MCF 10A (cell line): ENCODE measurements at places on chromosomes 2 and 18.

GRCh38 chr18:76859474-76860339 is 37.4 kb downstream of the ZNF236 start:
- DNase-seq: no peak
- H3K27ac ChIP-seq: peak overlapping the region; percentile 67
- H3K4me3 ChIP-seq: no peak overlapping the region
- peaks cover 68% of the 10 kb centered on the region for H3K36me3 ChIP-seq
- H3K4me1 ChIP-seq: no peaks in the 10 kb centered on the region

- H3K27ac ChIP-seq: no peak overlapping the region
- H3K4me1 ChIP-seq: no peaks in the 10 kb centered on the region
- no peak overlapping the region for H3K4me3 ChIP-seq
- peaks cover 12% of the 10 kb centered on the region for H3K27me3 ChIP-seq
- DNase-seq: no peak
Measured at GRCh38 chr18:25334588-25334987, 17.4 kb downstream of the ZNF521 start.

GRCh38 chr2:150742094-150742493 is 254.6 kb upstream of the RND3 start:
- no peak for DNase-seq
- H3K27me3 ChIP-seq: no peaks in the 10 kb centered on the region
- no peak overlapping the region for H3K4me3 ChIP-seq
- H3K27ac ChIP-seq: no peak overlapping the region
- no peaks in the 10 kb centered on the region for H3K4me1 ChIP-seq

DNA sequence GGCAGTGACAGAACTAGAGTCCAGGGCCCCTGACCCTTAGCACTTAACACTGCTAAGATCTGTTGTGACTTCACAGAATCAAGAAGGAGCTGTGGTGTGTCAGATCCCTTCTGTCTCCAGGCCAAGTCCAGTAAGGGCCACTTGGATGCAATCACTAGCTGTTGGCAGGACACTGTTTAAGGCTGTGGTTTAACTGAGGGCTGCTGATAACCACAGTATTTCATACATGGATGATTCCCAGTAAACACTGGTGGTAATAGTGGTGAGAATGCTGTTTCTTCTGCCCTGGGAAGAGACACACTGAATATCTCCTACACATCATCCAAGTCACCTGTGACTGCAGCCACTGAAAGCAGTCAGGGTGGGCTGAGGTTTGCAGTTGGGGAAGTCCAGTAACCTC is 77.7 kb upstream of the FBXO11 start:
- H3K36me3 ChIP-seq: no peaks in the 10 kb centered on the region
- no peak overlapping the region for H3K4me3 ChIP-seq
- no peaks in the 10 kb centered on the region for H3K4me1 ChIP-seq

GRCh38 chr2:80128080-80128479 is 176.5 kb downstream of the LRRTM1 start:
- no peak overlapping the region for H3K27ac ChIP-seq
- peaks cover 16% of the 10 kb centered on the region for H3K4me1 ChIP-seq
- H3K36me3 ChIP-seq: no peaks in the 10 kb centered on the region
- no peaks in the 10 kb centered on the region for H3K27me3 ChIP-seq

DNA sequence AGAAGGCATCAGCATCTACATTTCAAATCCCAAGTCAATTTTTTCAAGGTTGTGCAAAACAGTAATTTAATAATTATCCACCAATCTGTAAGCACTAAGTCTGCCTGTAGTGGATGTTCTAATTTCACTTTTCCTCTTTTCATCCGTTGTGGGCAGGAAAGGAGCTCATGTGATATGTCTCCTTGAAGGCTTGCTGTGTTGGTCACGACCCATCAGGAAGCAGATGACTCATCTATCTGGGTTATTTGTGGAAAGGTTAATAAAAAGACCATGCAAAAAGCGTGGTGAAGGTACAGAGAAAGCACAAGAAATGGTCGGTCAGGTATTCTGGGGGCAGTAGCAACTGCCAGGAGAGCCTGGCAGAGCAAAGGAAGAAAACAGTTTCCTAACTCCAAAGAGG is 476.7 kb upstream of the RAB6C start:
- no peak overlapping the region for H3K4me3 ChIP-seq
- DNase-seq: no peak
- no peak overlapping the region for H3K27ac ChIP-seq
- H3K4me1 ChIP-seq: peaks cover 4% of the 10 kb centered on the region

DNA sequence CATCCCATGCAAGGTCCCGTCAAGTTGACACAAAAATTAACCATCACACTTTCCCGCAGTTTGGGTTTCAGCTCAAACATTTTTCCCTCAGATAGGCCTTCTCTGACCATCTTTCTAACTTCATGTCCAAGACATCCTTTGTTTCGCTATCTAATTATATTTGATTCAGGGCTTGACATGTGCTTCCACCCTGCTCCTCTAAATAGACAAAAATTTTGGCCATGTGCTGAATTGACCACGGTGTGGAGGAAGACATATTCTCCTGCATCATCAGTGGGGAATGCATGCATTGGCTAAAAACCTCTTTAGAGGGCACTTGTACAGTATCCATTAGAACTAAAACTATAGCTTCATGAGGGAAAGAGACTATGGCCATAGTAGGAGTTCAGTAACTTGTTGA is 81.2 kb downstream of the PLCL1 start:
- H3K4me3 ChIP-seq: no peak overlapping the region
- H3K4me1 ChIP-seq: peaks cover 8% of the 10 kb centered on the region
- H3K36me3 ChIP-seq: no peaks in the 10 kb centered on the region
- H3K27me3 ChIP-seq: no peaks in the 10 kb centered on the region

DNA sequence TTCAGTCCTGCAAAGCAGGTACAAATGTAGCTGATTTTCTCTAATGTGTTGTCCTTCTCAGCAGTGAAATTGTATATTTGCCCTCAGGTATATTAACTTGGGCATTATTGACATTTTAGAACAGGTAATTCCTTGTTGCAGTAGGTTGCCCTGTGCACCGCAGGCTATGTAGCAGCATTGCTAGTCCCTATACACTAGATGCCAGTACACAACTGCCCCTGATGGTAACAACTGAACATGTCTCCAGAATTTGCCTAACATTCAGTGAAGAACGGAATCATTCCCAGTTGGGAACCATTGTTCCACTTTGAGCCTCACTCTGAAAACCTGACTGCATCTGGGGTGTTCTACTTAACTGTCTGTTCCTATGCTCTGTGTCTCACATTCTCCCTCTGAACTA is 23.1 kb upstream of the TFPI start:
- no peak overlapping the region for H3K4me3 ChIP-seq
- peak; percentile 21 for DNase-seq
- peaks cover 14% of the 10 kb centered on the region for H3K4me1 ChIP-seq
- no peaks in the 10 kb centered on the region for H3K27me3 ChIP-seq

DNA sequence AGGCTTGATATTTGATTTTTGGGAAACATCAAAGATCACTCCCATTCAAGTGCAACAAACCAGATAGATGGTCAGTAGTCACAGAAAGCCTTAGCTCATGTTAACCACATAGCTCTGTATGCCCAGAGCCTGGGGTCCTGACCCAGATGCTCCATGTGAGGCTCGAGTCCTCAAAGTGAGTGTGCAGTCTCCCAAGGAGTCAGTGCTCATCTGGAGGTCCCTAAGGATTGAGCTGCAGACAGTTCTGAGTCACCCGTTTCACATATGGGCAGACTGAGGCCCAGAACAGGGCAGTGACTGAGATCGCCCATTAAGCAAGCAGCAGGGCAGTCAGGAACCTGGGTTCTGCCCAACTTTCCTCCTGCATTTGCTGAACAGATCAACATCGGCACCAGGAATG is 9.2 kb downstream of the TMEM37 start:
- H3K27me3 ChIP-seq: no peaks in the 10 kb centered on the region
- H3K27ac ChIP-seq: no peak overlapping the region
- H3K4me1 ChIP-seq: no peaks in the 10 kb centered on the region
- no peaks in the 10 kb centered on the region for H3K36me3 ChIP-seq

- no peak overlapping the region for H3K4me3 ChIP-seq
- no peak for DNase-seq
- H3K36me3 ChIP-seq: no peaks in the 10 kb centered on the region
- H3K27me3 ChIP-seq: no peaks in the 10 kb centered on the region
Measured at GRCh38 chr2:33678436-33678835, 79.3 kb upstream of the FAM98A start.

DNA sequence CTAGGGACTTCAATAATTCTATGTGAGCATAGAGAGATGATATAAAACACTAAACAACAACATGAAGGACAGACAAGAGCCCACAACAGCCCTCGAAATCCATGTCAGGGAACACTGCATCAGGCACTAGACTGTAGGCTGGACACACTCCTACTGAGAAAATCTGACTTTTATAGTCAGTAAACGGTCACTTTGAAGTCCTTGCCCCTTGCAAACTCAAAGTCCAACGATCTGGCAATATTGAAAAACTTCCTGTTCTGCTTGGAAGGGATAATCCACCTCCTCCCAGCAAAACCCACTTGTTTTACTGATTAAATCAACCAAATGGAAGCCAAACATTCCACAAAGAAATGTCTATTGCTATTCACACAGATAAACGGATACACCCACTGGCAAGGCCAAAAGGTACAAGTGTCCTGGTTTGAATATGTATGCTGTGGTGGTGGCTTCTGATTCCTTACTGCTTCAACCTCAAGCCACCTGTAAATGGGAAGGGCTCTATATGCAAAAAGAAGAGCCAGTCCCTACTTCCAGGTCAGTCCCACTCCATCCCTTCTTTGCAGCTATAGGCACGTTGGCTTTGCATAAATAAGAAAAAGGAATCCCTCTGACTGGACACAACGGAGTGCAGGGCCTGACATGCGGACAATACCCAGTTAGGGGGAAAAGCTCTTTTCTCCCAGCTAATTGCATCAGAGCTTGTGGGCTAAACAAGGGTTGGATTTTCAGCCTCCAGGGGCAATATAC is 56.6 kb downstream of the STK39 start:
- no peaks in the 10 kb centered on the region for H3K36me3 ChIP-seq
- H3K27me3 ChIP-seq: no peaks in the 10 kb centered on the region
- H3K27ac ChIP-seq: peak overlapping the region; percentile 28
- peaks cover 26% of the 10 kb centered on the region for H3K4me1 ChIP-seq
- no peak for DNase-seq

DNA sequence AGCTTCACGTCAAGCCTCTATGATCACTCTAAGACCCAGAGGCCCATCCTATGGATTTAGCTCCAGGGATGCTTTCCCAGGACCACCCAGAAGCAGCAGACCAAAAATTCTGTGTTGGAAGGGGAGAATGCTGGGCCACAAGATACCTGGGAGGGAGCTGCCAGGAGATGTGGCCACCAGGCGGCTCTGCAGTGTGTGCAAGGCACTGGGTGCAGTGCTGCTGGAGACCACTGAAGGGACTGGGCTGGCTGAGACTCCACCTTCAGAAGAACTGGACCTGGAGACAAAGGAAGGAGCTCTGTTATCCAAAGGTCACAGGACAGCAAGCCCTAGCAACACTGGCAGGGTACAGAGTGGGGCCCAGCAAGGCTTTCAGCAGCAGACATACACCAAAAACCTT is 34.0 kb downstream of the KANSL3 start:
- no peak overlapping the region for H3K27ac ChIP-seq
- H3K4me1 ChIP-seq: peaks cover 1% of the 10 kb centered on the region
- H3K36me3 ChIP-seq: peaks cover 85% of the 10 kb centered on the region
- no peak overlapping the region for H3K4me3 ChIP-seq

- no peak overlapping the region for H3K27ac ChIP-seq
- no peak for DNase-seq
- H3K4me1 ChIP-seq: no peaks in the 10 kb centered on the region
Measured at GRCh38 chr2:128668946-128669345, 350.3 kb upstream of the HS6ST1 start.

DNA sequence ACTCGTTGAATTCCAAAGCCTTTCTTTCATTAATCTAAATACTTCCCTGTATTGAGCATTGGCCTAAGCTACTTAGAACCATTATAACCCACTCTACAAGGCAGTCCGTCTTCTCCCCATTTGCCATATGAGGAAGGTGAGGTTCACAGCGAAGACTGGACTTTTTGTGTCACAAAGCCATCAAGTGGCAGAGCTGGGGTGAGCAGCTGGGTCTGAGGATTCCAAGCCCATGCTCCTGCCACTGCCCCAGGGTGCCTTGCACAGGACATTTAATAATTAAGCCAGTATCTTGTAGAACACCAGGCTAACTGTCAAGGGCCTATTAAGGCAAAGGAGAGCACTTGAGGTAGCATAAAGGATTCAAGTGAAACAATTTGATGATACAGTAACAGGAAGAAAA is 68.8 kb upstream of the ZNF397 start:
- no peak for DNase-seq
- no peak overlapping the region for H3K4me3 ChIP-seq
- no peaks in the 10 kb centered on the region for H3K4me1 ChIP-seq
- no peaks in the 10 kb centered on the region for H3K36me3 ChIP-seq
- no peak overlapping the region for H3K27ac ChIP-seq
- H3K27me3 ChIP-seq: peaks cover 12% of the 10 kb centered on the region

GRCh38 chr18:63208676-63209075 is 110.9 kb downstream of the BCL2 start:
- H3K27me3 ChIP-seq: no peaks in the 10 kb centered on the region
- no peak overlapping the region for H3K4me3 ChIP-seq
- no peaks in the 10 kb centered on the region for H3K4me1 ChIP-seq
